ENCODE measurements at places on chromosomes 12 and 14. TPM values are rescaled to one million over a fixed set of nuclear protein-coding genes. Genes with fewer than 3 reads are reported as not detected.

DNA sequence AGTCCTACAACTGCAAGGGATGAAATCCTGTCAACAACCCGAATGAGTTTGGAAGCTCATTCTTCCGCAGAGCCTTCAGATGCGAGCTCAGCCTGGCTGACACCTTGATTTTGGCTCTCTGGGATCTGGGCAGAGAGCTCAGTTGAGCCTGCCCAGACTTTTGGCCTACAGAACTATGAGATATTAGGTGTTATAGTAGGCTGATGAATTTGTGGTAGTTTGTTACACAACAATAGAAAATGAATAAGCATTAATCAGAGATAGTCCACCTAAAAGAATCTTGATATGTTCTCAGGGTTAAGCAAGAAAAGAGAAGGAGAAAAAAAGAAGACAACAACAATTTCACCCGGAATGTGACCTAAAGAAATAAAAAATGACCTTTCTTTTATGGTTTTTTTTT, 30.4 kb upstream of the GZMB start:
- no peaks in the 10 kb centered on the region for H3K4me1 ChIP-seq
- no peak for ATAC-seq
- H3K27ac ChIP-seq = no peak overlapping the region
- no peak overlapping the region for H3K4me3 ChIP-seq
- no peaks in the 10 kb centered on the region for H3K36me3 ChIP-seq

- no peak for ATAC-seq
- H3K36me3 ChIP-seq = no peaks in the 10 kb centered on the region
- no peak overlapping the region for H3K27ac ChIP-seq
- peaks cover 13% of the 10 kb centered on the region for H3K27me3 ChIP-seq
These were observed 981.0 kb downstream of the TMEM121 start for GRCh38 chr14:106507354-106507753.

DNA sequence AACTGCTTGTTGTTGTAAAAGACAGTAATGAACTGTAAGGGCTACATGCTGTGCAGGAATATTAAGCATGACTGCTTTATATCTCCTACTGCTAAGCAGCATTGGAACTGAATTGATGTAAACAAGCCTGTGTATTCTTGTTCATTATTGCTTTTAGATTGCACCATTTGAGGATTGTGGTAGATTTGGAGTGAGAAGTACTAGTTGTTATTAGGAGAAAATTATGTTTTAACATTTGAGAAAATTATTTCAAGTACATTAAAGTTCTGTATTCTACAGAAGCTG, 212.7 kb downstream of the ERC1 start:
- H3K4me1 ChIP-seq = peaks cover 39% of the 10 kb centered on the region
- no peak overlapping the region for H3K4me3 ChIP-seq
- no peaks in the 10 kb centered on the region for H3K27me3 ChIP-seq
- no peak for ATAC-seq

Gene TMEM229B
- total RNA-seq = 1.5 TPM

- H3K4me3 ChIP-seq = no peak overlapping the region
- no peaks in the 10 kb centered on the region for H3K27me3 ChIP-seq
- no peak for ATAC-seq
These were observed 150.2 kb downstream of the TTLL5 start for GRCh38 chr14:75811136-75811829.

DNA sequence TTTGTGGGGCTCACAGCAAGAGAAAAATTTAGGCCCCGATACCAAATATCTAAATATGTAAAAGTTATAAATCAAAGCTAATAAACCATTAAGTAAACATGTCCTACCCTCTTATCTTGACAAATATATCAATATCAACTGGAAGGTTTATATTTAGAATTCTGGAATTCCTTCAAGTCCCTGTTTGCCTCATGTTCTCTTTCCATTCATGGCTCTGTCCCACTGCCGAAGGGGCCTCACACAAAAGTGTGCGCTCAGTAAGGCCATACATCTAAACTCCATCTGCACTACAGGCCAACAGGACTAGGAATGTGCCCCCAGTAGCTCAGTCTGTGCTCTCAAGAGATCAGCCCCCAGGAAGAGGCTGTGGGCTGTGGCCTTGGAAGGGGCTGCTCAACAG, 10.6 kb upstream of the ATP5MC2 start:
- H3K4me1 ChIP-seq = no peaks in the 10 kb centered on the region
- H3K27me3 ChIP-seq = peaks cover 7% of the 10 kb centered on the region
- no peaks in the 10 kb centered on the region for H3K36me3 ChIP-seq
- H3K4me3 ChIP-seq = no peak overlapping the region

GRCh38 chr14:48325486-48325885, 650.1 kb upstream of the MDGA2 start:
- no peak for ATAC-seq
- H3K36me3 ChIP-seq = no peaks in the 10 kb centered on the region
- no peaks in the 10 kb centered on the region for H3K27me3 ChIP-seq
- H3K27ac ChIP-seq = no peak overlapping the region
- H3K4me1 ChIP-seq = no peaks in the 10 kb centered on the region
- H3K4me3 ChIP-seq = no peak overlapping the region

GRCh38 chr12:124505001-124505818, 62.2 kb downstream of the NCOR2 start:
- H3K27me3 ChIP-seq = no peaks in the 10 kb centered on the region
- no peak overlapping the region for H3K4me3 ChIP-seq
- ATAC-seq = no peak
- no peaks in the 10 kb centered on the region for H3K36me3 ChIP-seq

Gene NUAK1
- total RNA-seq = 7.4 TPM

DNA sequence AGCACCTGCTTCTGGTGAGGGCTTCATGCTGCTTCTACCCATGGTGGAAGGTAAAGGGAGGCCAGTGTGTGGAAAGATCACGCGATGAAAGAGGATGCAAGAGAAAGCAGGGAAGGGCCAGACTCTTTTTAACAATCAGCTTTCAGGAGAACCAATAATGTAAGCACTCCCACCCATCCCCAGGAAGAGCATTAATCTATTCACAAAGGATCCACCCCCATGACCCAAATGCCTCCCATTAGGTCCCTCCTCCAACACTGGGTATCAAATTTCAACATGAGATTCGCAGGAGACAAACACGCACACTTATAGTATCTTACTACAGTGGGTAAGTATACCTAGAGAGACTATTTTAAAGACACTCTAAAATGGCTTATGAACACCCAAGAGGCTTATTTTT, 80.5 kb upstream of the TMCC3 start:
- H3K4me3 ChIP-seq = no peak overlapping the region
- H3K36me3 ChIP-seq = no peaks in the 10 kb centered on the region
- H3K27me3 ChIP-seq = no peaks in the 10 kb centered on the region
- ATAC-seq = no peak
- H3K4me1 ChIP-seq = no peaks in the 10 kb centered on the region

DNA sequence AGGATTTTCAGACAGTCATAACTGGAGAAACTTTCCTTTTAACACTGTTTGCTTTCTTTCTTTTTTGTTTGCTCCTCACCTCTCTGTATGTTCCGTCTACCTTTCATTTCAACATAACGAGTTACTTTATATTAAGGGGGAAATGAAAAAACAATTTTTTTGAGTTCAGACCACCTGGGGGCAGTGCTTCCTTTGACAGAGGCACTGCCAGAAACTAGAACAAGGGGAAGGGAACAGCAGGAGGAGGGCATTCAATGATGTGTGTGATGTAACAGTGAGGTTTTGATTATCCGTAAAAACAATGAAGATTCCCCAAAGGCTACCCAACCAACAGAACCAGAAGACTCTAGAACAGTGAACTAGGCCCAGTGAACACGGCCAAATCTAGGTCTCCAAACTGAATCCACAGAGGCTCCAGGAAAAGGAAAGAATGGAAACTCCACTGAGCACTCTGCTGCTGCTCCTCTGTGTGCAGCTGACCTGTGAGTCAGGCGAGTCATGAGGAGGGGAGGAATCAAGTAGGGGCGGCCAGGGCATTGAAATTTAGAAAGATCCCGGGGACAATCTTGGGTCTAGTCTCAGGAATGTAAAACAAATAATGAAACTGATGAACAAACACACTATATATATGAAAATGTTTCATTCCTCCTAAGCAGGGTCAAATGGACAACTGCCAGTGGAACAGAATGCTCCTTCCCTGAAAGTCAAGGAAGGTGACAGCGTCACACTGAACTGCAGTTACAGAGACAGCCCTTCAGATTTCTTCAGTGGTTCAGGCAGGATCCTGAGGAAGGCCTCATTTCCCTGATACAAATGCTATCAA, 323.5 kb downstream of the DAD1 start:
- H3K4me3 ChIP-seq = no peak overlapping the region
- H3K27me3 ChIP-seq = no peaks in the 10 kb centered on the region
- H3K36me3 ChIP-seq = no peaks in the 10 kb centered on the region
- H3K4me1 ChIP-seq = no peaks in the 10 kb centered on the region
- no peak for ATAC-seq

GRCh38 chr14:80901260-80901659, 40.3 kb downstream of the CEP128 start:
- H3K4me1 ChIP-seq = no peaks in the 10 kb centered on the region
- no peak for ATAC-seq
- no peak overlapping the region for H3K27ac ChIP-seq
- H3K4me3 ChIP-seq = no peak overlapping the region
- no peaks in the 10 kb centered on the region for H3K27me3 ChIP-seq

Gene OAS1
- total RNA-seq = 7.9 TPM

DNA sequence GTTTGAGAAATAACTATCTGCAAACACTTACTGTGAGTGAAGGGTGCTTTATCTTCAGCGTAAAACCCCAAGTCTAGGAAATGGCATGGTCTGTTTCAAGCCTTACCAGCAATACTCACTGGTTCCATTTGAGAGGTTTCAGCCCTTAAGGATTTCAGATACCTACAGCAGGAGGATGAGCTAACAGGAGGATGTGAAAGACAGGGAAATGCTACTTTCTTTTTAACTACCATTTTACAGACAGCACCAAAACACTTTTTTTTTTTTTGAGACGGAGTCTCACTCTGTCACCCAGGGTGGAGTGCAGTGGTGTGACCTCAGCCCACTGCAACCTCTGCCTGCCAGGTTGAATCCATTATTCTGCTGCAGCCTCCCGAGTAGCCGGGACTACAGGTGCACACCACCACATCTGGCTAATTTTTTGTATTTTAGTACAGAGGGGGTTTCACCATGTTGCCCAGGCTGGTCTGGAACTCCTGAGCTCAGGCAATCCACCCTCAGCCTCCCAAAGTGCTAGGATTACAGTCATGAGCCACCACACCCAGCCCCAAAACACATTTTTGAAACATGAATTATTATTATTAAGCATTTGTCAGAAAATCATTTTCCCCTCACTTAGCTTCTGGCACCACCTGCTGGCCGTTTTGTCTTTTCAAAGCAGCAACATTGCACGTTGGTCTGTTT, 4.6 kb downstream of the MTRFR start:
- H3K4me3 ChIP-seq = no peak overlapping the region
- no peak for ATAC-seq
- H3K27me3 ChIP-seq = no peaks in the 10 kb centered on the region

GRCh38 chr14:21241218-21241819, 27.9 kb downstream of the HNRNPC start:
- no peaks in the 10 kb centered on the region for H3K36me3 ChIP-seq
- ATAC-seq = no peak
- H3K4me3 ChIP-seq = no peak overlapping the region
- H3K4me1 ChIP-seq = peaks cover 15% of the 10 kb centered on the region
- no peaks in the 10 kb centered on the region for H3K27me3 ChIP-seq

- peaks cover 5% of the 10 kb centered on the region for H3K4me1 ChIP-seq
- no peak overlapping the region for H3K27ac ChIP-seq
- no peak overlapping the region for H3K4me3 ChIP-seq
- no peaks in the 10 kb centered on the region for H3K27me3 ChIP-seq
- ATAC-seq = no peak
These were observed 85.6 kb downstream of the FOXN3 start for GRCh38 chr14:89331398-89331797.

- peak; percentile 0 for ATAC-seq
- H3K27me3 ChIP-seq = no peaks in the 10 kb centered on the region
- peak overlapping the region; percentile 70 for H3K4me3 ChIP-seq
- no peaks in the 10 kb centered on the region for H3K36me3 ChIP-seq
These were observed 2.7 kb downstream of the BHLHE41 start for GRCh38 chr12:26122061-26122680.

DNA sequence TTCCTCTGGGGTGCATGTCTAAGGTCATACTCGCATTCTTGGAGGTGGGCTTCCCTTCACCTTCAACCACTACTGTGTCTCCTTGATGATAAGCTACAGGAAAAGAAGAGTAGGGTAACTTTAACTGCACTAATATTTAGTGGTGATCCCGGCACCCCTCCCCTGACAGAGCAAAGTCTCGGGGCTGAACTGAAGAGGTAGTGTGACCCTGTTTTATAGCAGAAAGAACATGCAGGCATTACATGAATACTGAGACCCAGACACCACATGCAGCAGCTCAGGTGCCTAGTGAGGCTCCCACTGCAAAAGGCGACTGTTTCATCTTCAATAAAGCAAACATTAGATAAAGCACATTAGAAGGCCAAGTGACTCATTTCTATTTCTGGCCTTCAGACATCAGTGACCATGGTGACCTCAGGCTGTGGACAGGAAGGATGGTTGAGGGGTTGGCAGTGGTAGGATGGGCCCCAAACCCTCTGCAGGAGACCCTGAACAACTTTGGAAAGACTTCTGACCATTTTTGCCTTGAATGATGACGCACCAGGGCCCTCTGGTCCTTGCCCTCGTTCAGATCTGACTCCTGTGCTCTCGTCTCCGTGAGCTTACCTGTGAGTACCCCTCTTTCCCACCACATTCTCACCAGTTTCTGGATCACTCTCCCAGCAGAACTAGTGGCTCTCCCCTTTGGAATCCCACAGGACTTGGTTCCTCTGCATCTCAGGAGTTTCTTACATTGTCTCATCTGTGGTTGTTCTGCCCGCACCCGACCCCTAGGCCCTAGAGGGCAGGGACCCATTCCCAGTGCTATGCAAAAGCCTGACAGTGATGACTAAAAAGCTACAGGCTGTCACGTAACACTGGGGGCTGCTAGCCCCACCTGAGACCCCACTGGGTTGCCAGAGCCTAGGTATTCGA, 23.8 kb upstream of the JPH4 start:
- no peak for ATAC-seq
- H3K27me3 ChIP-seq = peaks cover 12% of the 10 kb centered on the region
- no peaks in the 10 kb centered on the region for H3K4me1 ChIP-seq
- no peak overlapping the region for H3K4me3 ChIP-seq

Gene AMN
- total RNA-seq = not detected

DNA sequence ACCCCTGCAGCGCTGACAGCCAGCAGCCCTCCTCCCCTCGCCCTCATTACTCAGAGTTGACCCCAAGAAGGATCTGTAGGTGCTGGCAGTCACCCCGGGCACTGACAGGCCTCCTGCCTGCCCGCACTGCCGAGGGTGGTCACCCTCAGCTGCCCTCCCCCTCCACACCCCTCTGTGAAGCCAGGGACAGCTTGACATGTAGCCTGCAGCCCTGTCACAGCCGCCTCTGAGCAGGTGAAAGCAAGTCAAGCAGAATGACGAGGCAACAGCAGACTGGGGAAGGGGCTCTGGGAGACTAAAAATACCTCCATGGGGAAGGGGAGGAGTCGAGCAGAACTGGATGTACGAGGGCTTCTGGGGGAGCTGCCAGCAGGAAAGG, 178.1 kb downstream of the DPF3 start:
- ATAC-seq = peak; percentile 21
- peak overlapping the region; percentile 71 for H3K27ac ChIP-seq
- H3K27me3 ChIP-seq = no peaks in the 10 kb centered on the region
- H3K4me1 ChIP-seq = no peaks in the 10 kb centered on the region

GRCh38 chr12:52417740-52418139, 11.6 kb upstream of the KRT82 start:
- ATAC-seq = no peak
- H3K4me3 ChIP-seq = no peak overlapping the region
- peak overlapping the region; percentile 74 for H3K27ac ChIP-seq
- no peaks in the 10 kb centered on the region for H3K27me3 ChIP-seq
- no peaks in the 10 kb centered on the region for H3K36me3 ChIP-seq

Gene TAS2R43
- total RNA-seq = 2.5 TPM
